ENCODE measurements at places on chromosomes 12 and 14.
A peak's percentile ranks its signal among the peaks of the same experiment; 100 is the strongest.

- no peak for DNase-seq
Observed at GRCh38 chr14:70651522-70651921, 9.8 kb downstream of the TTC9 start.

DNA sequence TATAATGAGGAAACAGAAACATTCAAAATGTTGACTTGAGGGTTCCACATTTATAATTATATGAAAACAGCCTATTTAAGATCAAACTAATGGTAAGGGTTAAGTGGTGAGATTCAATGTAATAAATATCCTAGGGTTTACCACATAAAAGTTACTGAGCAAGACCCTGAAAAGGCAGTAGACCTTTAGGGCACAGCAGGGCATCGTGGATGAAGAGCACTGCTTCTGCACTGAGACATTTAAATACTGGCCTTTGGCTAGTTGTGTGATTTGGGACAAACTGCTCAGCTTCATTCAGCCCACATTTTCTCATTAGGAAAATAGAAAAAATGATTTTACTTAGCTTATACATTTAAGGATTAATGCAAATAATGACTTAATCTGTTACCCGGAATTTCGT lies 42.0 kb downstream of the CNTN1 start:
- no peak for DNase-seq

- DNase-seq = no peak
Observed at GRCh38 chr14:47660158-47660557, 15.2 kb downstream of the MDGA2 start.

DNA sequence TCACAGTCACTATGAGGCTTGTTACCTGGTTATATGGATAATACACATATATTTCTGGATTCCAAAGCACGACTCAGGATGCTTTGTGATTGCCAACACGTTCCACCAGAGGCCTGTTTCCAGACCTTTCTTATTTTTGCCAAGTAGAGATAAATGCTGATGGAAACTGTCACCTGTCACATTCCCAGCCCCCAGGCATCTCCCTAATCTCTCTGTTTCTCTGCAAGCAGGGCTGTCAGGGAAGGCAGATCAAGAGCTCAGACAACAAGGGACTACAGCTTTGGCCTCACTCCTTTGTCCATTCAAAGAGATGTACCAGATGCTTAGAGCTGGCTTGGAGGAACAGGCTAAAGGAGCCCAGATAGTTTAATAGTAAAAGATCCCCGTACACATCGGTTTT lies 21.8 kb upstream of the DDHD1 start:
- no peak for DNase-seq

GRCh38 chr14:74080820-74081460 lies 3.3 kb downstream of the ALDH6A1 start:
- DNase-seq = no peak

DNA sequence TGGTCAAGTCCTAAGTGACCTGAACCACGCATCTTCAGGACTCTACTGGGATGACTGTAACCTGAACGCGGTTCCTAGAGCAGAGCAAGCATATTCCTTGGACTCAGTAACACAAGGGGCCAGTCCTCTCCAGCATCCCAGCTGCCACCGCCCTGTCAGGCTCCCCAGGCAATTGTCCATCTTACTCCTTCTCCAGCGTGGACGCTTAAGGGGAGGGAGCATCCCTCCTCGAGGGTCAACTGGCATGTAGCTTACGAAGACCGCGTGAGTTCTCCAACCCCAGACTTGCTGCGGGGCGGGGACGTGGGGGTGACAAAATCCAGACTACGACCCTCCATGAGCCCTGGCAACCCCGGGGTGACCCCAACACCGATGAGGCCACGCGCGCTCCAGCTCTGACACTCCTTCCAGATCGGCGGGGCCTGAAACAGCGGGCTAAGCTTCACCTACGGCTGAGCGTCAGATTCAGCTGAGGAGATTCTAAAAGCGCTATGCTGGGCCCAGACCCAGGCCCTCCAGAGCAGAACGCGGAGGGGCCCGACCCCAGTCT lies 846 bp upstream of the MTHFD1 start:
- no peak for DNase-seq

DNA sequence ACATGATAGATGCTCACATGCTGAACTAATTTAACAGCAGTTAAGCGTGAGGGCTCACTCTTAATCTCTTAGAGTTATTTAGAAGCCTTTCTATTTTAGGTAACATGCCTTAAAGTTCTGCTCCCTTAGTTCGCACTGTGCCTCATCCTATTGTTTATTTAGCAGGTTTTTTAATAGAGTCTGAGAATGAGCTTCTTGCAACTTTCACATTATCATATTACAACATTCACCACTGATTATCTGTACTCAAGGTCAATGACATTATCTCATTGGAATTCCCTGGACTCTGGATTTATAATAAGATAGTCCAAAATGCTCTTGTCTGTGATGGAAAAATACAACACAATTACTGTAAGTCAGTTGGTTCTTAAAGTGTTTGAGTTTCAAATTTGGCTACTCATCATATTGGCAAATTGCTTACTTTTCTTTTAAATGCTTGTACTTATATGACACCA lies 183.6 kb upstream of the SLC38A2 start:
- no peak for DNase-seq

DNA sequence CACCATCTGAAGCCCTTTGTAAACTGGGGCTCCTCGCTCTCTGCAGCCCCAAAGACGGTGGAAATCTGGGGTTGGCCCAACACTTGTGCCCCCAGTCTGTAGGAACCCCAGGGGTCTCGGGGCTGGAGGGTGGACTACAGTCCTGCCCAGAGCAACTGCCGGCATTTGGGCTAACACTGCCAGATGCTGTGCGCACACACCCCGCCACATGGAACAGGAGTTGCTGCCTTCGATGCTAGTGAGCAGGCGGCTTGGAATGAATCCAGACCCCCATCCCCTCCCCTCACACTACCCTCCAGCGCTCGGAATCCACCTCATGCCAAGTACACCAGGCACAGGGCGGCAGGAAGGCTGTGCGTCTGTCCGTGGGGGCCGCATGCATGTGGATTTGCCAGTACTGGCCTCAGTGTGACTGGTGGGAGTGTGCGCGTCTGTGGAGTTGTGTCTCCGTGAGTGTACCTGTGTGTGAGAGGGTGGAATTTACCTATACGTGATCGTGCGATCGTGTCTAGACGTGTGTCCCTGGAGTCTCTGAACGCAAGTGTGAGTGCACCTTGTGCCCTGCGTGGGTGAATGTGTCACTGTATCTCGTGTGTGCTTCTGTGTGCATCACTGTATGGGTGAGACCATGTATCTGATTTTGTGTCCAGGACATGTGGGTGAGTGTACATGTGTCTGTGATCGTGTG lies 5.1 kb downstream of the LHX5 start:
- DNase-seq = no peak

DNA sequence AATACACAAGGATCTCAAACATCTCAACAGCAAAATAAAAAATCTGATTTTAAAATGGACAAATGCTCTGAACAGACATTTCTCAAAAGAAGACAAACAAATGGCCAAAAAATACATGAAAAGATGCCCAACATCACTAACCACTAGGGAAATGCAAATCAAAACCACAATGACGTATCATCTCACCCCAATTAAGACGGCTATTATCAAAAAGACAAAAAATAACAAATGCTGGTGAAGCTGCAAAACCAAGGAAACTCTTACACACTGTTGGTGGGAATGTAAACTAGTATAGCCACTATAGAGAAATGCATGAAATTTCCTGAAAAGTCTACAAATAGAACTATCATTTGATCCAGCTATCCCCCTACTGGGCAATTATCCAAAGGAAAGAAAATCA lies 145.0 kb downstream of the BTG1 start:
- DNase-seq = no peak

DNA sequence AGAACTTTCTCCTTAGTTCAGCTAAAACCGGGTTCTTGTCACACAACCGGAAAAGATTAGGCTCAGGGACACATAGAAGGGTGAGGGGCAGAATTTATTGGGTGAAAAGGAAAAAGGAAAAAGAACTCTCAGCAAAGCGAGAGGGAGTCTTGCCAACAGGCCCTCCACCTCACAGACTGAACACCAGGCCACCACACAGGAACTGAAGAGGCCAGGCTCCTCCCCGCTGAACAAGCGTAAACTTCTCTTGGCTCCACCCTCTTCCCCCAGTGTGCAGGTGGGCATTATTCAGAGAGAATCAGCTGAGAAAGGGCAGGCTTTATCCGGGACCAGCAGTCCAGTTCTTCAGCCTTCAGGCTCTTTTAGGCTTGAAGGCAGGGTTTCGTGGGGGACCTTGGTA lies 125.6 kb upstream of the FGD4 start:
- DNase-seq = no peak

- no peak for DNase-seq
Observed at GRCh38 chr12:101570047-101570446, 24.7 kb upstream of the MYBPC1 start.

- DNase-seq = no peak
Observed at GRCh38 chr14:26577711-26578110, 20.1 kb downstream of the NOVA1 start.

GRCh38 chr14:89298056-89298834 lies 118.8 kb downstream of the FOXN3 start:
- DNase-seq = no peak

DNA sequence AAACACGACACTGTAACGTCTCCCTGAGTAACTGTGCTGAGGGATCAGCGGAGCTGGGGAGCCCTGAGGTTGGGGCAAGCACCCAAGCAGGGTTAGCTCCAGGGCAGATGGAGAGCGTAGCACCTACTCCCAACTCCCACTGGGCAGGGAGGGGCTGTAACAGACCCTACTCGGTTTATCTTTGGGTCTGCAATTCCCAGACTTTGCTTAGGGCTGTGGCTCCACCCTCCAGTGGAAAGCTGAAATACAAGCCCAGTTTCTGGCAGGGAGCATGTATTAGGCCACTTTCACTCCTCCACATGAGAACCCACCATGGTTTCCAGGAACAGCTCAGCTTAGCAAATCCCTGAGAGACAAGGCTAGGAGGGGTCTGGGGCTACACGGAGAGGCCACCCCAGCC lies 17.3 kb upstream of the TC2N start:
- no peak for DNase-seq

GRCh38 chr12:100215209-100215608 lies 14.6 kb downstream of the ACTR6 start:
- DNase-seq = no peak

DNA sequence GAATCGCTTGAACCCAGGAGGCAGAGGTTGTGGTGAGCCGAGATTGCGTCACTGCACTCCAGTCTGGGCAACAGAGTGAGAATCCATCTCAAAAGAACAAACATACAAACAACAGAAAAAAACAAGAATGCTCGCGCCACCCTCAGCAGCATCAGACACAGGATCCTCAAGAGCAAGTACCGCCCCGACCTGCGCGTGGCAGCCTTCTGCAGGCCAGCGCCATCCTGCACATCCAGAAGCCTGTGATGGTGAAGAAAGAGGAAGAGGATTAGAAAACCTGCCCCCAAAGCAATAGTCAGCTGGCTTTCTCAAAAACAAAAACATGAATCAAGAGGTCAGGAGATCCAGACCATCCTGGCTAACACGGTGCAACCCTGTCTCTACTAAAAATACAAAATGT lies 30.0 kb upstream of the EID3 start:
- DNase-seq = no peak

DNA sequence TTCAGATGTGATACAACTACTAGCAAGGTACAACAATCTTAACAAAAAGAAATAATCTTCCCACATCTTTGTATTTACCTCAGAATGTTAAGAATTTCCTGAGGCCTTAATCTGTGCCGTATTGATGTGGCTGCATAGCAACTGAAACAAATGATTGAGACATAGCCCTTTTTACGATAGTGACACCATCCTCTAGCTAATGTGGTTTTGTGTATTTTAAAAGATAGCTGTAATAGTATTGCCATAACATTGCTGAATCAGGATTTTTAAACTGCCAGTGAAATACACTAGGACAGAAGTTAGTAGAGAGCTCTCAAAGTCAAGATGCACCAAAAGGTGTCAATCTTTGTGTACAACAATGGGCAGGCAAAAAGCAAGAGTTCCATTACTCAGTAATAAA lies 11.9 kb downstream of the NPAS3 start:
- no peak for DNase-seq

GRCh38 chr14:20632448-20632830 lies 9.1 kb downstream of the OR6S1 start:
- DNase-seq = peak; percentile 41

DNA sequence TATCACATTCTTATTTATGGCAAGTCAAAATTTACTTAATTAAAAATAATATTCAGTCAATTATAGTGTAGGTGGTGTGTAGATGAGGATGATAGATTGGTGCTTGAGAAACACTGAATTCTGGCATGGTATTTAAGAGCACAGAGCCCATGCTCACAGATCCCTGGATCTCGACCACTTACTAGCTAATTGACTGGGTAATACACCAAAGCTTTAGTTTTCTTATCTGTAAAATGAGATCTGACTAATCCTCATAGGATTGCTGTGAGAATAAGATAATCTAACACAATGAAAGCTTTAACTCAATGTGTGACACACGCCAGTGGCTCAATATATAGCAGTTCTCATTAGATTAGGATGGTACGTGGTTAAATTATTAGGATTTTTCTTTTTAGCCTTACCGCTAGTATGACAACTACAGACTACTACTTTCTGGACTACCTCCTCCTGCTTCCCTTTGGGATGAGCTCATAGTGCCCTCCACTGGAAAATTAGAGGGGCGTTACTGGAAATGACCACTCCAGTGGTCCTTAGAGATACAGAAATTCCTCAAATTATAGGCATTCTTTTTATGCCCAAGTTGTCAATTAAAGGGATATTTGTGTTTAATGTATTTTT lies 482.8 kb upstream of the TBX3 start:
- DNase-seq = no peak

DNA sequence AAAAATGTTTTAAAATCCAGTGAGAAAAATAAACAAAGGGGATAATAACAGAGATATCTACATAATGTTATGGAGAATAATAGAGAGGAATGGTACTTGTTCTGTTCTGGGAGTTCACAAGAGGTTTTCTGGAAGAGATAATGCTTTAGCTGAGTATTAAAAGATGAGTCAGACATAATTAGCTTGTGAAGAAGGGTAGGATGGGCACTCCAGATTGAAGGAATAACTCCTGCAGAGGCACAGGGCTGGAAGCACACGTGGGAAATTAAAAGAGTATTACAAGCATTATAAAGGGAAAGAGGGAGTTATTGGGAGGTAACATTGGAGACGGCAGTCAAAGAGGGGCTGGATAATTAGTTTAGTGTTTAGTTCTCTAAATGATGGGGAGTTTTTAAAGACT lies 124.9 kb upstream of the BTG1 start:
- no peak for DNase-seq

GRCh38 chr14:90900476-90901083 lies 84.3 kb upstream of the TTC7B start:
- no peak for DNase-seq

GRCh38 chr12:131408036-131408365 lies 302.9 kb upstream of the SFSWAP start:
- DNase-seq = no peak

All from activated CD4-positive, alpha-beta T cell treated with anti-CD3 and anti-CD28 coated beads, Interleukin-2, amount 50 U/mL, for 48 hours (primary cell).